ENCODE measurements at places on chromosomes 5 and 9.

GRCh38 chr5:93072831-93073459, 508.1 kb downstream of the NR2F1-AS1 start:
- no peak for DNase-seq

DNA sequence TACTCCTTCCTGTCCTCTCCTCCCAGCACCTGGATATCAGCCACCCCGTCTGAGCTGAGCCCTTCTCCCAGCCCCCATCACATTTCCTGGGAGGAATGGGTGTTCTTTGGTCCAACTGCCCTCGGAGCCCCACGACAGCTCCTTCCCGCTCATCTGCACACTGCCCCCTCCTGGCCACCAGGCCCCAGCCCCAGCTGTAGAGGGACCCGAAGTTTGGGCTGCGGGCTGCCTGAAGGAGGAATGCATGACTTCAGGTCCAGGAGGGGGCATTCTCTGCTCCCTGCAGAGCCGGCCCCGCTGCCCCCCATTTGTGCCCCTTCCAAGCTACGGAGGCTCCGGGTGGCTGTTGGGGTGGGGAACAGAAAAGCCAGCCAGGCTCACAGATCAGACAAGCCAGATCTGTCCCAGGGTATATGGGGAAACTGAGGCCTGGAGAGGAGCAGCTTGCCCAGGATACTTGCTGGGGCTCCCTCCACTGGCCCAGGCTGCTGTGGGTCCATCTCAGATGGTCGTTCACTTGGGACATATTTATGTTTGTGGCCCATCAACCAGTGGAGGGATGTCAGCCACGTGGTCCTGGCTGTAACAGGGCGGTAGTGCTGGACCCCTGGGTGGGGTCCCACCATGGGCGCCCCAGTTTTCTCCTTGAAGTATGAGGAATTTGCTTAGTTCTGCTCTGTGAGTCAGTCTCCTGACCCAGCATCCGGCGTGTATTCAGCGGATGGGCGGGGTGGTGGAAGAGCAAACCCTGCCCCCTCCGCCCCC, 33.1 kb downstream of the DAB2IP start:
- no peak for DNase-seq

DNA sequence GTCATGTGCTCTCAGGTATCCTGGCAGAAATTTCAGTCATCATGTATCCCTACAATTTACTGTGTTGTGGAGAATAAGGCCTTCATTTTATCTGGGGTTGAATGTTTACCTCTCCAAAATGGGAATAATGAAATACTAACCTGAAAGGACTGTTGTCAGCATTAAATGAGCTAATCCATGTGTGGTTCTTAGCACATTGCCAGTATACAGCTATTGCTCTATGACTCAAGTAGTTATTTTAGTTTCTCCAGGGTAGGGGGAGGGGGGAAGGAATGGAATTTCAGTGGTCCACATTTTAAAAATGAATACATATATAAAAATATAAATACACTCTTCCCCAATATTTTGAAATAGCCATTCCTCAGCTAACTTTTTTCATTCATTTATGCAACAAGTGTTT, 3.5 kb downstream of the PAM start:
- DNase-seq, result no peak

GRCh38 chr5:1896602-1897376, 14.1 kb upstream of the IRX4 start:
- no peak for DNase-seq

DNA sequence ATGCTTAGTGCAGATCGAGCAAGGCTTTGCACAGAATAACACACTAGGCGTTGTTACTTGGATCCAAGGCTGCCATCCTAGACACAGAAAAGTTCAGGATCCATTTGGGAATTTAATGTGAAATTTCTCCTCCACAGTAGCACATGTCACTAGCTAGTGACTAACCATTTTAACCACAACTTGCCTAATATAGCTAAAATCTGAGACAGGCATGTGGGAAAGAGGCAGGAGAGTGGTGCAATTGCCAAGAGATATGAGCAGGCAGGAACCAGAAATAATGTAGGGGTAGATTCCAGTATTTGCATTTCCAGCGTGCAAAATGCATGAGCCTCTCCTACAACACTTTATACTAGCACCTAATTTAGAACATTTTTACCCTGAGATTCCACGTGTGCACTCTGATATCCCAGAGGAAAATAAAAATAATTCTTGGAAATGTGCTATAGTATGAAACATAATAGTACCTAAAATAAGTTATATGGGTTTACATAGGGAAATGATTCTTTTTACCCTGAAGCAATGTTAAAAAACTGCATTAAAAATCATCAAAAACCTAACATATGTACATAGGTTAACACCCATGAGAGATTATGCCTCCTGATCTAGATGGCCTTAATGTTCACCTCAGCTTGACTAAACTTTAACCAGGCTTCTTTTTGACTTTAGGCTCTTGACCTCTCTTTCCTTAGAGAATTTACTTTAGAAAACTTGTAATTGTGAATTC, 1230.6 kb upstream of the NUDT12 start:
- no peak for DNase-seq

- DNase-seq, result no peak
Measured at GRCh38 chr9:127237801-127238200, 26.8 kb upstream of the GARNL3 start.

GRCh38 chr5:79619854-79620253, 7.6 kb downstream of the TENT2 start:
- DNase-seq, result no peak

DNA sequence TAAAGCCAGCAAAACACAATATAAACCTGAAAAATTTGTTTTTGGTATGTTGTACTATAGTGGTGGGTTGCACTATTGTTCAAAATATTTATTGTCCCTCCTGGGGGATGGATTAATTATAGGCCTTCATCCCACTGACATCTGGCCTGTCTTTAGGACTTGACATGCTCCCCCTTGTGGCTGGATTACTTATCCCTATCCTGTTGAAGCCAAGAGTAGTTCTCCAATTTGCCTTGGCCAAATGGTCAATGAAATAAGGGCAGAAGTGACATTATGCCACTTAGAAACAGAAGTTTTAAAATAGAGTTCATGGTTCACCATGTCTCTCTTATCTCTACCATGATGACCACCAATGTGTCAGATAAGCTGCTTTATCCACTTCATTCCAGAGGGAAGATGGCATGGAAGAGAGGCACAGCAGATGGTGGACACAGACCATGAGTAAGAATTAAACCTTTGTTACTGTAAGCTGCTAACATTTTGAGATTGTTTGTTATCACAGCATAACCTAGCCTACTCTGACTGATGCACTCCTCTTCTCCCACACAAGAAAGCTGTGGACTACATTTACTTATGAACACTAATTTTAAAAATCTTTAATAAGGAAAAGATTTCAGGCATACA, 29.2 kb upstream of the ARHGEF28 start:
- no peak for DNase-seq

GRCh38 chr5:95918421-95919006, 43.1 kb downstream of the ELL2 start:
- no peak for DNase-seq

DNA sequence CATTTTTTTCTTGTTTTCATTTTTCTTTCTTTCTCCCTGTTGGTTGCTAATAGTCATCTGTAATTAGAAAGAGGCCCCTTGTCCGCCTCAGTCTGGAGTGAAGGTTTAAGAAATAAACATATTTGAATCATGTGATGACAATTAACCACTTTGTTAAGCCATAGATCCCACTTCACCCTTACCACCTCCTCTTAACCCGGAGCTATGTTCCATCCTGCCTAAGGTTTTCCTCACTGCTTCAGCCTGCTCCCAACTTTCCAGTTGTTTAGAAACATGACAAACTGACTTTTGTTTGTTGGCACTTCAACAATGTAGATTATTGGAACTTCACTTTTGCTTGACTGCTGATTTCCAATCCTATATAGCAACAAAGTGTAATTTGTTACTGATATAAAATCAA, 37.4 kb upstream of the SSBP2 start:
- DNase-seq, result no peak
